ENCODE measurements at places on chromosomes 16 and 17. TPM values are rescaled to one million over a fixed set of nuclear protein-coding genes. Genes with fewer than 3 reads are reported as not detected.

SF3B3 gene
- total RNA-seq: 309 TPM

- DNase-seq: no peak
Observed at GRCh38 chr17:38353086-38353604, 1.5 kb downstream of the SOCS7 start.

- peak; percentile 28 for DNase-seq
Observed at GRCh38 chr16:57446531-57447185, 527 bp downstream of the CIAPIN1 start.

DNA sequence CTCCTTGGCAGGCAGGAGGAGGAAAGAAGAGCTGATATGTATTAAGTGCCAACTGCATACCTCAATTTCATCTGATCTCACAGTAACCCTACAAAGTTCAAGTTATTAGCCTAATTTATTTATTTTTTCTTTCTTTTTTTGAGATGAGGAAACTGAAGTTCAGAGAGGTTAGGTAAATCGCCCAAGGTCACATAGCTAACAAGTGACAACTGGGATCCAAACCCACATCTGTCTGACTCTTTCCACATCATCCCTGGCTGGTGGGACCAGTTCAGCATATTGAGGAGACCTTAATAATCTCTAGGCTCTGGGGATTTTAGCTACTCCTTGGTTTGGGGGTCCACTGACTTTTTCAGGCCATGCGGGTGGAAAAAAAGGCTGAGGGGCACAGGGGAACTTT is 60.9 kb downstream of the CYB5B start:
- DNase-seq: no peak

DNA sequence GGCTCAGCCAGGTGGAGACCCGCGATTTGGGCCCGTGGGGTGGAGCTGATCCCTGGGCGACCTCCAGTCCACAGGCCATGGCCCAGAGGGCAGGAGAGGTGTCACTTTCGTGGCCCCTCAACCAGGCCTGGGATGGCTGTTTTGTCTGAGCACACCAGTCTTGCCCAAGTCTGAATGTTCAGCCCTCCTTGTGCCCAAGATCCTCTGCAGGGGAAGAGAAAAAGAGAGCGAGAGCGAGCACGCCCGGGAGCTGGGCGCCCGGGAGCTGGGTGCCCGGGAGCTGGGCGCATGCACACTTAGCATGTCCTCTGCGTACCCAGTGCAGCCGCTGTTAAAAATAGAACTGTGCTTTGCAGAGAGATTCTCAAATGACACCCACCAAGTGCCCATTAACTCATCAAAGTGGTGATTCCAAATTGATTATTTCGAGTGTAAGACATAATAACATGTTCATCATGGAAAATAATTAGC is 403.3 kb upstream of the TNRC6C start:
- no peak for DNase-seq

GRCh38 chr17:50072130-50072529 is 16.2 kb downstream of the ITGA3 start:
- DNase-seq: no peak
